Anterior cingulate cortex (tissue), 58 donors: ENCODE measurements at places on chromosomes 3 and 15.

- DNase-seq, result no peak
These were observed 26.6 kb upstream of the PLAAT1 start for GRCh38 chr3:193214445-193214844.

DNA sequence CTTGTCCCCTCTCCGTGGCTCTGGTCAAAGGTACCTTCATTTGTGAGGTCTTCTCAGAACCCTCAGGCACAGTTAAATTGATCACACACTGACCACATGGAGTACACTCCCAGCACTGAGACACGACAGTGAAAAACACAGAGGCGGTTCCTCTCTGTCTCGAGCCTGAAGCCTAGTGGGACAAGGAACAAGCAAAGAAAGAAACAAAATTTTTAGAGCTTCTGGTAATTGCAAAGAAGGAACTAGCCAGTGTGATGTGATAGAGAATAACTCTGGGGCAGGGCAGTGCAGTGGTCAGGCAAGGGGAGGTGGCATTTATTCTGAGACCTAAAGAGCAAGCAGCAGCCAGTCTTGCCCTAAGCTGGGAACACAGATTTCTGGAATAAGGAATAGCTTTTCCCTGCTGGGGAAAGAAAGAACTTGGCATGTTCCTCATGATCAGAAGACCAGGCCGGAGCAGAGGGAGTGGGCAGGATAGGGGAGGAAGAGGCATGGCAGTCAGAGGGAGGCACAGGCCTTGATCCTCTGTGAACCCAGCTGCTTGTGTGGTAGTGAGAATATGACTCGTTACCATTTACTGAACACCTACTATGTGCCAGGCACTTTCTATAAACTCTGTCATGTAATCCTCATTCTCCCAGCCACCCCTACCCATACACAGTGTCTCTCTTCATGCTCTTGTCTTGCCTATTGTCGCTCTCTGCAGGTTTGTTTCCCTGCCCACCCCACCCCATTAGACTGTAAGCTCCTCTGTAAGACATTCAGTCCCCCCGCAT, 262.3 kb upstream of the HES1 start:
- no peak for DNase-seq

GRCh38 chr3:35439663-35440062, 199.7 kb upstream of the ARPP21 start:
- no peak for DNase-seq

DNA sequence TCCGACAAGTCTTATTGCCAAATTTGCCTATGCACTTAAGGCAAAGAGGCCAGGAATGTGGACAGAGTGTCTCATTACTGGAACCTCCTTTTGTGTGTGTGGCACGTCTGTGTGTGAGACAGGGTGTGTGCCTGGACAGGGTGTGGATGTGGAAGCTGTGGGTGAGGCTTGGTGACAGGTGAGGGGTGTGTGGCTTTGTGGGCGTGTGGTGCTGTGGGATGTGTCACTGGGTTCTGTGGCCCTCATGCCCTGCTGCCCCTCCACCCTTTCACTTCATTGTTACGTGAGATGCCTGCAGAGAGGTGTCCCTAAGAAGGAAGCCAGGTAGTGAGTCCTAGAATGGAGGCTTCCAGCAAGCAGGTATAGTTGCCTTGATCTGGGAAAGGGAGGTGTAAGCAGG, 244.0 kb upstream of the CHRNA7 start:
- no peak for DNase-seq

DNA sequence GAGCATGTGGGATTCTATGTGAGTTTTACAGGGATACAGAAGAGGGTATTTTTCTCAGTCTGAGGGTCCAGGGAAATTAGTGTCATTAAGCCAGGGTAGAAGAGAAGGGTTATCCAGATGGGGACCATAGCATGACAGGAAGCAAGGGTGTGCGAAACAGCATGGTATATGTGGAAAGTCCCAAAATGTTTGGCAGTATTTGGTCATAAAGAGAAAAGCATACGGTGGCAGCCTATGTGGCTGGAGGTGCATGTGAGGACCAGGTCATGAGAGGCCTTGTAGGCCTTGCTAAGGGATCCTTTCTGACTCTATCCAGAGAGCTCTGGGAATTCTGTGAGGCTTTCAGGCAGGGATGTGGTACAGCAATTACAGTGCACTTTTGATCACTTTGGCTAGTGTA, 411.4 kb downstream of the AGBL1 start:
- DNase-seq, result no peak

- no peak for DNase-seq
These were observed 19.9 kb upstream of the EHD4 start for GRCh38 chr15:41992151-41992802.

GRCh38 chr3:48057521-48057920, 41.3 kb upstream of the MAP4 start:
- no peak for DNase-seq

GRCh38 chr15:78889000-78889399, 16.3 kb downstream of the MORF4L1 start:
- no peak for DNase-seq

GRCh38 chr3:151580591-151580990, 119.7 kb upstream of the IGSF10 start:
- no peak for DNase-seq

- DNase-seq, result no peak
These were observed 31.2 kb downstream of the DPH6 start for GRCh38 chr15:35514759-35515158.

DNA sequence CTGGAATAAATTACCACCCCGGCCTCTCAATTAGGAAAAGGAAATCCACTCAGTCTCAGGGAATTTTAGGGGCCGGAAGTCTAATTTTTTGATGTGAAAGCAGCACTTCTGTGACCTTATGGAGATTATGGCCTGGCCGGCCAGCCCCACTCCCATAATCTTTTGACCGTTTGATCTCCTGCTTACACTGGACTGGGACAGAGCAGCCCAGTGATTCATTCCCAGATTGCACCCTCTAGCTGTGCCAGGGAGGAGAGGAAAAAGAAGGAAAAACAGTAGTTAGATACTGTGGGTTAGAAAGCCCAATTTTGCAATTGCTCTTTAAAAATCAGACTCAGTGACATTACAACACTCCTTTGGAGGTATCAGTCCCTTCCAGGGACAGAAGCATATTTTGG, 32.4 kb downstream of the GJD2 start:
- DNase-seq, result no peak

DNA sequence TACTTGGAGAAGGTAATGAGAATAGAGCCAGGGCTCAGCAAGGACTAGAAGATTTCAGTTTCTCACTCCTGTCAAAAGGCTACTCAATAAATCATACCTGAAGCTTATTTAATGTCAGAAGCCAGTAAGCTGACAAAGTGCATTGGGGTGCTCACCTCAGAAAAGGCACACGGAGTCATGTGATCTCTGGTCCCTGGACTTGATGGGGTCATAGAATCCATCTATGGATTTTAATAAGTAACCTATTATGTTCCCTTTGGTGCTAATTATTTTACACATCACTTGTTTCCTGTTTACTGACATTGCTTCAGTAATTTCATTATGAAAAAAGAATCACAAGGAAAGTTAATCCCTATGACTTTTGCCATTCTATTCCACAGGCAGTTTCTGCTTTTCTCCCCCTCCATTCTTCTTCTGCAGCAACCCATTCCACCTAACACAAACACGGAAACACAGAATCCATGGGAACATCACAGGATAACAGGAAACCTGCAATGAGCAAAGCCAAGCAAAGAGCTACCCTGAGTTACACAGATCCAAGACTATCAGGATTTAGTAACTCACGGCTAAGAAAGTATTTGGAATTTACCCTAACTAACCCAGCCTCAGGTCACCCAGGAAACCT, 159.6 kb downstream of the MEIS2 start:
- no peak for DNase-seq

- no peak for DNase-seq
These were observed 102.3 kb upstream of the NR2E3 start for GRCh38 chr15:71708051-71708429.

- DNase-seq, result no peak
These were observed 5.3 kb upstream of the MYO1E start for GRCh38 chr15:59377924-59378323.

DNA sequence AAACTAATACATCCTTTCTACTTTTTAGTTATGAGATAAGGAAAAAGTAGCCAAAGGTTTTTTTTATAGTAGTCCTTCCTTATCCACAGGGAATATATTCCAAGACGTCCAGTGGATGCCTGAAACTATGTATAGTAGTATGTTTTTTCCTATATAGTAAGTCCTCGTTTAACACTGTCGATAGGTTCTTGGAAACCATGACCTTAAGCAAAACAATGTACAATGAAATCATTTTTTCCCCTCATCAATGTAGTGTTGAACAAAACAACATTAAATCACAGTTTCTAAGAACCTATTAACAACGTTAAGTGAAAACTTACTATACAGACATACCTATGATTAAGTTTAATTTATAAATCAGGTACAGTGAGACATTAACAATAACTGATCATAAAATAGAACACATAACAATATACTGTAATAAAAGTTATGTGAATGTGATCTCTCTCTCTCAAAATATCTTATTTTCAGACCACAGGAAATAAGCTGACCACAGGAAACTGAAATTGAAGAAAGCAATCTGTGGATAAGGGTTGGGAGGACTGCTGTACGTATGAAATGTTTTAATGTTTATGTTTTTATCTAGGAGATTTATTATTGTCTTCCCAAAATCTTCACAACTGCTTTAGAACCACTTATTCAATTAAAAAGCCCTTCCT, 20.6 kb downstream of the COPS2 start:
- no peak for DNase-seq

DNA sequence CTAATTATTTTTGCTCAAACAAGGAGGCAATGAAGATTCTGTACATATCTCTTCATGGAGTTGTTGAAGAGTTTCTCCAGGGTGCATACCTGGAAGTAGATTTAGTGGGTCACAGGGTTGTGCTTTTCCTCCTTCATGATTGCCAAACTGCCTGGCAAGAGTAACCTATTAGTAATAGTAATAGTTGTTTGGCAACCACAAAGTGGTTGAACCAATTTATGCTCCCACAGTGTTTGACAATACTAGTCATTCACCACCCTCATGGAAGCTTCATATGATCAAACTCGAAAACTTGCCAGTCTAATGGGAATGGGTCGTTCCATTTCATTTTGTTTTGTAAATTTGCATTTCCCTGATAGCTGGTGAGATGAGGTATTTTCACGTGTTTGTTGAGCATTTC, 57.8 kb downstream of the TLE3 start:
- no peak for DNase-seq

DNA sequence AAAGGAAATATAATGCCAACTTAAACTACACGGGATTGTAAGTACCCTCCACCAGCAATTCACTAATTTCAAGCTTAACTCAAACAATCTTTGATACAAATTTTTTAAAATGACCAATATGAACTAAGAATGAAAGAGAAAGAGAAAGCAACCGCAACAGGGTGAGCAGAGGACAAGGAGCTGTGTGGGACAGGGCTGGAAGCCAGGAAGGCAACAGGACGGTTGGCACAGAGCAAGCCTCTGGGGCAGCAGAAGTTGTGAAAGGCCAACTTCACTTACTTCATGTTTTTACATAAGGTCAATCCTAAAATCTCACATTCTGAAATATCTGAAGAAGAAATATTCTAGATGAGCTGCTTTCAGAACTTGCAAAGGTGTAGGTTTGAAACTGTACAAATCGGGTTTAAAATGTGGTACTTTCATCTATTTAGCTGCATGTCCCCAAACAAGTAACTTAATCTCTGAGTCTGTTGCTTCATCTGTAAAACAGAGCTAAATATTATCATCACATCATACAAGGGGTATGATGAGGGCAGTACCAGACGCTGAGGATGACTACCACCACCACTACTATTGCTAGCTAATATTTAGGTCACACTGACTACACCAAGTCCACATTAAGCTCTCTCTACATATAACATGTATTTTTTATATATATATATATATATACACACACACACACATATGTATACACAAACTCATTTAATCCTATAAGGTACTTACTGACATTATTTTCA, 101.7 kb downstream of the IGSF11 start:
- no peak for DNase-seq

DNA sequence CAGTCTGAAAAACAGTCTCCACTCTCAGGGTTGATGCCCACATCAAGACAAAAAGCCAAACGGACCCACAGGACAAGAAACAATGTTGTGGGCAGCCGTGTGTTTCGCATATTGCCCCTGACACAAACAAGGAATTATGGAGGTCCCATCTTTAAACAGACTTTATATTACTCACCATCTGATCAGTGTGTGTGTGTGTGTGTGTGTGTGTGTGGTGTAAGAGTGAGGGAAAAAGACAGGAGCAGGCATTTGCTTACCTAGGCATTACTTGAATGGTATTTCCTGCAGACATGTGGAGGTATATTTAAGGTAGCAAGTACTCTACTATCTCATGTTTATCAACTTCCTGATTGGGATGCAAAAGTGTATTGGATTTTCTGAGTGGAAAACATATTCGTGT, 136.3 kb downstream of the TMCO5A start:
- DNase-seq, result no peak

DNA sequence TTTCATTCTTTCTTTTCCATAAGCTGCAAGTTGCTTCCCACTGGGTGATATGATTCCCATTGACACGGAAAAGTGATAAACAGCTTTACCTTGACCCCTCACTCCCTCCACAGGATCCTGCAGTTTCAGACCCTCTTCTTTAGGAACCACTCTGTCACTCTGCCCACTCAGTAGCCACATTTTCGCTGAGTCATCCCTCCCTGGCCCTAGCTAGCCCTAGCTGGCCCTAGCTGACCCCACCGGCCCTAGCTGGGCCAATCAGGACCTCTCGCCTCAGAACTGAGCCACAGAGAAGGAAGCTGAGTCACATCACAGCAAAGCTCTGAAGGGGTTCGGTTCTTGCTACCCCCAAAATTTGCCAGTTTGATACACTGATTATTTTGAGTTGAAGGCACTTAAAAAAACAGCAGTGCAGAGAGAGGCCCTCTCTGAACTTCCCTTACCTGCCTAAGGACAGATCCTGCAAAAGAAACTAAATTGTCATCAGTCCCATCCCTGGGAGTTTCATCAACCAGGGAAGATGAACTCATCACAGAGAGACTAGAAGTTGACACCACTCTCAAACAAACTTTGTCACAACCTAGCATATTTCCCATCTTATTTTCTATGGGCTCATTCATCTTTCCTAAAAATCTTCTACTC, 233.5 kb upstream of the PROK2 start:
- no peak for DNase-seq

- DNase-seq, result no peak
These were observed 16.6 kb downstream of the HAPLN3 start for GRCh38 chr15:88878720-88879184.

DNA sequence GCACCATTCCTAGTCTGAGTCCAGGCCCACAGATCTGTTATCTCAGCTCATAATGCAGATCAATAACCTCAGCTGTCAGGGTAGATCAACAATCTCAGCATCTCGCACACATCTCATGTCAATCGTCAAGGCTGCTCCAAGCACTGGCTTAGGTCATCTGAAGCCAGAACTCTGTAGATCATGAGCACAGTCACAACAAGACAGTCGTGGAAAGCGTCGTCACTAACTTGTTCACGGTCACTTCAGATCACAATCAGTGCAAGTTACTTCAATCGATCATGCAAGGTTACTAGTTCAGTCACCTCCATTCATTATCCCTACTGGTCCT, 71.8 kb downstream of the RBPMS2 start:
- DNase-seq, result no peak

GRCh38 chr15:31377030-31377429, 50.4 kb downstream of the KLF13 start:
- DNase-seq, result no peak
